ENCODE measurements at places on chromosomes 5 and 9. TPM values are rescaled to one million over a fixed set of nuclear protein-coding genes. Genes with fewer than 3 reads are reported as not detected.

- no peak overlapping the region for H3K4me3 ChIP-seq
- H3K36me3 ChIP-seq: no peaks in the 10 kb centered on the region
- no peak overlapping the region for H3K27ac ChIP-seq
- H3K4me1 ChIP-seq: no peaks in the 10 kb centered on the region
These were observed 134.1 kb downstream of the TRPM6 start for GRCh38 chr9:74753650-74754049.

- DNase-seq: no peak
- H3K27me3 ChIP-seq: no peaks in the 10 kb centered on the region
These were observed 220.5 kb downstream of the GDNF start for GRCh38 chr5:37619353-37619752.

Gene DNM1
- 12.5 TPM for total RNA-seq

DNA sequence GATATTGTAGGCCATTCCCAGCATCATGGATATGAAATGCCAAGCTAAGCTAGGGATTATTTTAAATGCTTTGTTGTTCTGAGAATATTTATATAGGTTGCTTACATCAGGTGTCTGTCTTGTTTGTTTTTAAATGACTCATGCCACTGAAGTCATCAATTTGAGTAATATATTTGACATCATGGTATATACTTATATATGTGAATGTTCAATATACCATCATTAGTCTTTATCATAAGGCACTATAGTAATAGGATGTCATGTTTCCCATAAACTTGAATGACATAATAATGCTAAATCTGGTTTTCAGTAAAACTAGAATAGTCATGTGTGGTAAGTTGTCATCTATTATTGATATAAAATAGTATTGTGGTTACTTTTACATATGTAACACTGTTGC is 13.1 kb downstream of the C9orf85 start:
- H3K36me3 ChIP-seq: no peaks in the 10 kb centered on the region
- DNase-seq: no peak
- no peak overlapping the region for H3K4me3 ChIP-seq
- no peaks in the 10 kb centered on the region for H3K27me3 ChIP-seq
- H3K27ac ChIP-seq: no peak overlapping the region
- no peaks in the 10 kb centered on the region for H3K4me1 ChIP-seq

DNA sequence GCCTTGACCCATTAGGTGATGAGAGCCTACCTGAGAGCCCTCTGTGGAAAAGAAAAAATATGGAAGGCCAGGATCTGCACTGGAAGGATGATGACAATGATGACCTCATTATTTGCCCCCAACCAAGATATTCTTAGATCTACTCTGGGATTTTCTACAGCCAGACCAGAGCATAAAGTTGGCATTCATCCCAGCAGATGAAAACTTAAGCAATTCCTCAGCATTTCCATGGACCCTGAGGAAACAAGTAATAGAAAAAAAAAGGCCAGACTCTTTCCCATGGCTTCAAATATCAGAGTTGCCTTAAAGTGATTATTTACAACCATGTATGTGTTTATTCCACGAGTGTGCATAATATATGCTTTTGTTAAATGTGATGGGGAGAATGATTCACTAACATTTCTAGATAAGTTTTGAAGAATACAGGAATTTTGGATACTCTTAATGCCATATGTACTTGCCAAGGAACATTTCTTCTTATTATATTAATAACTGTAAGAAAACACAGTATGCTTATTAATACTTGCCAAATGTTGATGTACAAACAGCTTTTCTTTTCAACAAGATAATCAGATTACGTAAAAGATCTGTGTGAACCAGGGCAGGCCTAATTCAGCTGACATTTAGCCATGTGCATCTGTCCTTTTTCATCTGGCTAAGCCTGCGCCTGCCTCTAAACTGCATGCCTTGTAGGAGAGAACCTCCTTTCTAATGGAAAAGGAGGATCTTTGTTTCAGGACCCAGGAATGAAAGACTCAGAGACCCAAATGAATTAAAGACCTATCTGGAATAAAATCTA is 94.8 kb downstream of the ARRDC3 start:
- H3K36me3 ChIP-seq: no peaks in the 10 kb centered on the region
- H3K4me1 ChIP-seq: no peaks in the 10 kb centered on the region

- no peak overlapping the region for H3K4me3 ChIP-seq
- H3K27ac ChIP-seq: no peak overlapping the region
- no peak for DNase-seq
- H3K27me3 ChIP-seq: no peaks in the 10 kb centered on the region
These were observed 35.1 kb upstream of the ORM1 start for GRCh38 chr9:114287763-114288192.

DNA sequence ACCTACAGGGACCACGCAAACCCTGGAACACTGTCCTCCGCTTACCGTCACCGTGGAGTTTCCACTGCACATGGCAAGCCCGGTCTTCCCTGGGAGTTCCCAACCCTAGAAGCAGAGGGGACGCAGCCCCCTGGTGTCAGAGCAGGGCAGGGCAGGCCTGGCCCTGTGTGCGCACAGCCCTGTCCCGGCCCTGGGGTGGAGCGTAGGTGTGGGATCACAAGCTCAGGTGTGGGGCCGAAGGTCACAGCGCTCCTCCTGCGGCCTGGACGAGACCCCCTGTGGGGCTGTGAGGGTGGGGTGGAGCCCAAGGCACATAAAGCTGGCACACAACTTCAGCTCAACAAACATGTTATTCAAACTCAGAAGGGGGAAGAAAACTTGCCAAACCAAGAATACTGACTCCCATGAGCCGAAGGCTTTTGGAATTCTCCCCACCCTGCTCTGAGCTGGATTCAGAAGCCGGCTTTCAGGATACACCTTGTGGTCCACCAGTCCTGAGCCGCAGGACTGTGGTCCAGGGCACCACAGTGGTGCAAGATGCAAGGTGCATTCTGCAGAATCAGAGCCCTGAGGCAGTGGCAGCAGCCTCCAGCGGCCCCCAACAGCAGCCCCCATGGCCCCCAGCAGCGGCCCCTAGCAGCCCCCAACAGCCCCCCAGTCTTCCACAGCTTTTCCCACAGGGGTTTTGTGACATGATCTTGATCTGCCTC is 11.8 kb upstream of the EXOC3 start:
- no peaks in the 10 kb centered on the region for H3K36me3 ChIP-seq
- H3K27ac ChIP-seq: no peak overlapping the region
- peak; percentile 83 for DNase-seq
- H3K27me3 ChIP-seq: no peaks in the 10 kb centered on the region

DNA sequence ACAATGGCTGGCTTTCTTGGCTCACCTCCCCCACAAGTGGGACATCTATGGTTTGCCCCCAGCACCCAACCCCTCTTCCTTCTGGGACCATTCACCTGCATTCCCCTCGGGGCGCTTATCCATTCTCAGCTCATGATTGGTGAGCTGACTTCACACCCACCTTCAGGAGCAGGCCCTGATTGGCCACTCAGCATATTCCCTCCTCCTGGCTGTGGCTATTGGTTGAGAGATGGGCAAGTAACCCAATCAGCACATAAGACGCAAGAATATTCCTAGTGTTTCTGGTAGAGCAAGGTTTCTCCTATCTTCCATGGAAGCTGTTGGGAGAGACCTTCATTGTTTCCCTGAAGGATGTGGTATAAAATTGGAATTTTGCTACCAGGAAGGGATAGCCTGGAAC is 22.7 kb upstream of the UNC5A start:
- H3K27ac ChIP-seq: no peak overlapping the region
- H3K4me3 ChIP-seq: no peak overlapping the region
- no peak for DNase-seq
- no peaks in the 10 kb centered on the region for H3K36me3 ChIP-seq

DNA sequence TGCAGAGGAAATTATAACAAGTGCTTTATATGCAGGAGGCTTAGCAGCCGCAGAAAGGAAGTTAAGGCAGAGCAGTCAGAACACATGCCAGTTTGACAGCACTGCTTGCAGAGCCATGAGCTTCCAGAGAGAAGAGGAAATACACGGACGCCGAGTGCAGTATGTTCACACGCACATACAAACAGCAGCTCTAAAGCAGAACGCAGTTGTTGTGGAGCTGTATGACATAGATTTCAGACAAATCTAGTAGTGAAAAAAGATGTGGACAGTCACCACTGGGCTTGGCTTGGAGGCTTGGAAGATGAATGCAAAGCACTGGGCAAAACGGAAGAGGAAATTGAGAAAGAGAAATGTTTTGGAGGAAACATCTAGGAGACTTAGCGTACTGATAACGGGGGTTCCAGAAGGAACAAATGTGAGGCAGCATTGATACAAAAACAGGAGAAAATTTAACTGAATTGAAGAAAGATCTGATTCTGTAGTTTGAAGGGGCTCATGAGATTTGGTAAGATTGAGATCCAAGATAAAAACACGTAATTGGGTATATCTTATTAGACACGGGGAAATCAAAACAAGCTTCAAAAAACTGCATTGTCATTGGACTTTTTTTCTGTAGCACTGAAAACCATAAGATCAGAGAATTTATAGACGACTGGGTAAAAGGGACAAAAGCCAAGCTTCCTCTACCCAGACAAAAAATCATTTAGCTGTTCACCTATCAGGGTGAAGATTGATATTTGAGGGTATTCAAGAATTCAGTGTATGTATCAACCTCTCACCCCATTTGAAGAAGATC is 19.6 kb upstream of the ROPN1L start:
- peak; percentile 53 for DNase-seq
- H3K36me3 ChIP-seq: peaks cover 30% of the 10 kb centered on the region
- no peaks in the 10 kb centered on the region for H3K27me3 ChIP-seq
- no peak overlapping the region for H3K4me3 ChIP-seq
- H3K27ac ChIP-seq: peak overlapping the region; percentile 43

DNA sequence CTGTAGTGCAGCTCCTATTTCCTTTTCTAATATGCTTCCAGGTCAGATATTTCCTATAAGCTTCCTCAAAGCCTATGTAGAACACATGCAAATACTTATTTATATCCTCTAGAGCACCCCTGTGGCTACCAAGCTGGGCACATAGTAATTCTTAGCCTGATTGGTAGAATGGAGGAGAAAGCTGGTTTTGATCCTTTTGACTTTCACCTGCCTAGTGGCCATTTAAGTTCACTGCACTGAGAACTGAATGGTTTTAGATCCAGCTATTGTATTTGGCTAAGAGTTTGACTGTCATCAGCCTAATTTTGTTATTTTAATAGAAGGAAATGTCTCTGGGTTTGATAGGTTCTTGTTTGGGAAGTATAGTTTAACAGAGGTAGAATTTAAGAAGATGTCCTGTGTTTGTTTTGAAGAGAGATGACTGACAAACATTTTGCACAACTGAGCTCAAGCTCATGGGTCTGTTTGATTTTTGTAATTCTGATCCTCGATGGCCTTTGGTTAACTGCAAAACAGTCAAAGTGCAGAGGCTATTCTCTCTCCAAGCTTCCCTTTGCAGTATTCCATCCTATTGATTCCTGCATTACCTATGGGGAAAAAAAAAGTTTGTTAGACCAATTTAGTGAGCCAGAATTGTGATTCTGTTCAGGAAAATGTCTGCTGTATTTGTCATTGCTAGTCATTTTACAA is 85.4 kb downstream of the KCNN2 start:
- H3K4me3 ChIP-seq: no peak overlapping the region
- DNase-seq: no peak
- no peaks in the 10 kb centered on the region for H3K27me3 ChIP-seq
- H3K4me1 ChIP-seq: no peaks in the 10 kb centered on the region
- H3K27ac ChIP-seq: no peak overlapping the region

Gene PCA3
- not detected for total RNA-seq

DNA sequence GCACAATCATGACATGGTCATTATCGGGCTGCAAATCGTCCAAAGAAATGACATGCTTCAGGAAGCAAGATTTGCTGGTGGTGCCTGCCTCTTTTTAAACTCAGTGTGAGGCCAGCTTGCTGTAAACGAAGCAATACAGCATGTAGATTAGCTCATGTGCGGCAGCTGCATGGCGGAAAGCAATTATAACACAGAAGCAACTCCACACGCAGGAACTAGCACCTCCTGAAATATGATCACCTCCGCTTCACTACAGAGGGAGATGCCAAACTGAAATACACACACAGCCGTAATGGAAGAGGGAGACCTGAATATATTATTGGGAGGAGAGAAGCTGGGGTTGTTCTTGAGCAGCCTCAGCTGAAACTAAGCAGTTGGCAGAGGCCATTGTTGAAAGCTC is 312.5 kb downstream of the PSAT1 start:
- no peaks in the 10 kb centered on the region for H3K27me3 ChIP-seq
- no peak overlapping the region for H3K4me3 ChIP-seq
- no peak overlapping the region for H3K27ac ChIP-seq

DNA sequence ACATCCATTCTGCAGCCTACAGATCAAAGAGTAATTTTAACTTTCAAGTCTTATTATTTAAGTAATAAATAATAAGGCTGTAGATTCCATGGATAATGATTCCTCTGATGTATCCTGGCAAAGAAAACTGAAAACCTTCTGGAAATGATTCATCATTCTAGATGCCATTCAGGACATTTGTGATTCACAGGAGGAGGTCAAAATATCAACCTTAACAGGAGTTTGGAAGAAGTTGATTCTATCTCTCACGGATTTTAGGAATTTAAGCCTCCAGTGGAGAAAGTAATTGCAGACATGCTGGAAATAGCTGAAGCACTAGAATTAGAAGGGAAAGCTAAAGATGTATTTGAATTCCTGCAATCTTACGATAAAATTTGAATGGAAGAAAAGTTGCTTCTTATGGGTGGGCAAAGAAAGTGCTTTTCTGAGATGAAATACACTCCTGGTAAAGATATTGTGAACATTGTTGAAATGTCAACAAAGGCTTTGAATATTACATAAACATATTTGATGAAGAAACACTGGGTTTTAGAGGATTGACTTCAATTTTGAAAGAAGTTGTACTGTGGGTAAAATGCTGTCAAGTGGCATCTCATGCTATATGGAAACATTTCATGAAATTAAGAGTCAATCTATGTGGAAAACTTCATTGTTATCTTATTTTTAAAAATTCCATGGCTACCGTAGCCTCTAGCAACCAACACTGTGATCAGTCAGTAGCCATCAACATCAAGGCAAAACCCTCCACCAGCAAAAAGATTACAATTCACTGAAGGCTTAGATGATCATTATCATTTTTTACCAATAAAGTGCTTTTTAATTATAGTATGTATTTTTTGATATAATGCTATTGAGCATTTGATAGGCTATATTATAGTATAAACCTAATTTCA is 1141.0 kb downstream of the CDH12 start:
- H3K4me3 ChIP-seq: no peak overlapping the region
- H3K27ac ChIP-seq: no peak overlapping the region
- no peak for DNase-seq
- no peaks in the 10 kb centered on the region for H3K36me3 ChIP-seq
- no peaks in the 10 kb centered on the region for H3K27me3 ChIP-seq
- no peaks in the 10 kb centered on the region for H3K4me1 ChIP-seq

GRCh38 chr5:158753354-158753753 is 346.4 kb downstream of the EBF1 start:
- H3K27me3 ChIP-seq: no peaks in the 10 kb centered on the region
- DNase-seq: no peak
- H3K27ac ChIP-seq: no peak overlapping the region

Data from upper lobe of left lung (tissue), 6 donors.